ENCODE measurements at places on chromosomes 4 and X.
A peak's percentile ranks its signal among the peaks of the same experiment; 100 is the strongest.

- DNase-seq: peak; percentile 10
These were observed 43.9 kb downstream of the C4orf50 start for GRCh38 chr4:5974321-5974720.

DNA sequence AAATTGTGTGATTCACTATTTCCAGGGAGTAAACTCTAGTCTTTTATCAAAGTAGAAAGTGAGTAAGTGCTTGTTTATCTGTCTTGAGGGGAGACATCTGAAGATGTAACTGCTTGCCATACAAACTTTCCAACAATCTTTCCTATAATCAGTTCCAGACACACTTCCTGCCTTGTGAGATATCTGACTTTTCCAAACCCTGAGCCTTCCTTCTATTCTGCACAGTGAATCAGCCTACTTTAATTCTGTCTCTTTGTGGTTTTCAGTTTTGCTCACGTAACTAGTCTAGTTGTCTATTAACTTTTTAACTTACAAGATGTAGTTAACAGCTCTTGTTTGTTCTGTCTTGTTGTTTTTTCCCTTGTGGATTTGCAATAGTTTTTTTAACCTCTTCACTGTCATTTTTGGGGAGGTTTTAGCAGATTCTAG is 947.8 kb downstream of the C4orf33 start:
- peak; percentile 73 for DNase-seq

DNA sequence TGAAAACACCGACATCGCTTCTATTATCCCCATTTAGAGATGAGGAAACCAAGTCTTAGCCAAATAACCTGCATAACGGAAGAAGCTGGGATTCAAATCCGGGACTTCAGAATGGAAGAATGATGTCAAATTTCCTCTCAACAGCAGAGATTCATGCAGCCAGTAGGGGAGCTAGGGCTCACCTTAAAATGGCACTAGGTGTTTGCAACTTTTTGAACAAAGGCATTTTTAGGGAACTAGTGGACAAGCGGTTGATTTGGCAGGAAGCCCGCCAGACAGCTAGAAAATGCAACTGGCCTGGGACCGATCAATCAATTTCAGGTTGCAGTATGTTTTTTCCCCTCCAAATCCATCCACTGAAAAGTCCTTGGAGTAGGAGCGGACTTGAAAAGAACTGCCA is 224.2 kb downstream of the PTTG2 start:
- DNase-seq: no peak

GRCh38 chrX:40646489-40647306 is 663 bp downstream of the CXorf38 start:
- peak; percentile 31 for DNase-seq

GRCh38 chr4:54897590-54897989 is 227.8 kb downstream of the KDR start:
- no peak for DNase-seq

DNA sequence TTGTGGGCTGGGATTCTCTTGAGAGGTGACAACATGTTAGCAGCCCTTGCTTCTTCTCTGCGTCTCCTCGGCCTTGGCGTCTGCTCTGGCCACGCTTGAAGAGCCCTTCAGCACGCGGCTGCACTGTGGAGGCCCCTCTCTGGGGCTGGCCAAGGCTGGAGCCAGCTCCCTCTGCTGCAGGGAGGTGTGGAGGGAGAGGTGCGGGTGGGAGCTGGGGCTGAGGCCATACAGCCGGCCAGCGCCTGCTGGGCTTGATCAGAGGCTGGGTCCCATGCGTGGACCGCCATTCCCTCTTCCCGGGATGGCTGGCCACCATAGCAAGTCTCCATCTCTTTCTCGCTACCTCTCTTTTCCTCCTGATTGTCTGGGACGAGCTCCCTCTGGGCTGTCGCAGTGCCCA is 539.0 kb downstream of the PCDH7 start:
- DNase-seq: no peak

GRCh38 chr4:173529477-173530325 is at the start of gene HAND2:
Gene HAND2, minus strand, starts transcription at chr4:173530229. Its CDS starts 940 bp downstream, at chr4:173529289.
- DNase-seq: peak; percentile 88

GRCh38 chrX:97126020-97126419 is 242.3 kb downstream of the RPA4 start:
- peak; percentile 6 for DNase-seq

- no peak for DNase-seq
These were observed 147.2 kb downstream of the OPHN1 start for GRCh38 chrX:68286076-68286475.

DNA sequence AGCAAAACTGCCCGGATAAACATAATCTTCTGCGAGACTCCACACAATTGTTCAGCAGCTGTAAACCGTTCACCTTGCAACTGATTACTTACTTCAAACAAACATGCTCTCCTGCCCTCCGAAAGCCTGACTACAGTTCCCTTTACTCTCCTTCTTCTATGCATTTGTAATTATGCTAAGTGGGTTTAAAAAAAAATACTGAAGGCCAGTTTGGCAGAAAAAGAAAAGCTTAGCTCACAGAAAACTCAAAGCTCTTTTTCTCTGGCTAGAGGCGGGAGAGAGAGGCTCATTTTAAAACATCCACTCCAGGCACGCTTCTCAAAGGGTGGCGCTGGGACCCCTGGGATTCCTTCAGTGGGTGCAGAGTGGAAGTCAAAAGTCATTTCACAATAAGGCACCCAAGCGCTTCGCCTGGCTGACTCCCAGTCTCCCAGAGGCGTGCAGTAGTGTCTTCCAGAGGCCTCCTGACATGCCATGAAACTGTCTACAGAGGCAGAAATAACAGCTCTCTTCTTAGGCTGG is 1.9 kb downstream of the DHRSX start:
- DNase-seq: peak; percentile 54

DNA sequence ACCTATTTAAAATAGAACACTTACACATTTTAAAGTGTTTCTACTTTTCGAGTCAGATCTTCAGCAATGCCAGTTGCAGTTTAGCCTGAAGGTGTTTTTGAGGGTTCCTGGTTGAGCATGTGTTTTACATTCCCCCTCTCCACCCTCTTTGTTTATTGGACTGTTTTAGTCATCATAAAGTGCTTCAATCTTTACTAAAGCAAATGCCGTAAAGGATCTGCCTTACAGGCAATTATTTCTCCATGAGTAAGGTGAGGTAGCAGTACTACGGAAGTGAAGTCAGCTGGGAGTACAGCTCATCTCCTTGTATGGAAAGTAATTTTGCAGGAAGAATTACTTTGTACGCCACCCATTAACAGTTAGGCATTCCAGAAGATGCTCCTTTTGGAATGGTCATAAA is 36.9 kb downstream of the PDLIM5 start:
- DNase-seq: peak; percentile 19
